ENCODE measurements at places on chromosomes 11 and 22. TPM values are rescaled to one million over a fixed set of nuclear protein-coding genes. Genes with fewer than 3 reads are reported as not detected.
A peak's percentile ranks its signal among the peaks of the same experiment; 100 is the strongest.

NPAS4 gene
- total RNA-seq: 0.95 TPM

MAPK8IP2 gene
- 1.8 TPM for total RNA-seq

DNA sequence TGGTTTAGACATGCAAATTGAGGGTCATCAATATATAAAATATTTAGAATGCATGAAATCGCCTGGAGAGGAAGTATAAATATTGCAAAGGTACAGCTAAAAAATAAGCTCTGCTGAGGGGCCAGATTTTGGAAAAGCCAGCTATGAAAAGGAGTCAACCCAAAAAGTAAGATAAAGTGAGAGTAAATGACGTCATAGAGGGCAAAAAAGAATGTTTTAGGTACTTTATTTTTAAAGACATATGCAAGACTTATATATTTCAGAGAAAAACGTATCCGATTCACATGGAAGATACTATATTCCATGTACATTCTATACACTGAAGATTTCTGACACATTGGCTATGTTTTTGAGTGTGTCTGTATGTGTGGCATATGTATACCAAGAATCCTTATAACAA lies 13.6 kb downstream of the GRM5 start:
- no peak for DNase-seq

- DNase-seq: no peak
These were observed 339.0 kb downstream of the TBC1D22A start for GRCh38 chr22:47101321-47101885.

SYT12 gene
- not detected for total RNA-seq

DNA sequence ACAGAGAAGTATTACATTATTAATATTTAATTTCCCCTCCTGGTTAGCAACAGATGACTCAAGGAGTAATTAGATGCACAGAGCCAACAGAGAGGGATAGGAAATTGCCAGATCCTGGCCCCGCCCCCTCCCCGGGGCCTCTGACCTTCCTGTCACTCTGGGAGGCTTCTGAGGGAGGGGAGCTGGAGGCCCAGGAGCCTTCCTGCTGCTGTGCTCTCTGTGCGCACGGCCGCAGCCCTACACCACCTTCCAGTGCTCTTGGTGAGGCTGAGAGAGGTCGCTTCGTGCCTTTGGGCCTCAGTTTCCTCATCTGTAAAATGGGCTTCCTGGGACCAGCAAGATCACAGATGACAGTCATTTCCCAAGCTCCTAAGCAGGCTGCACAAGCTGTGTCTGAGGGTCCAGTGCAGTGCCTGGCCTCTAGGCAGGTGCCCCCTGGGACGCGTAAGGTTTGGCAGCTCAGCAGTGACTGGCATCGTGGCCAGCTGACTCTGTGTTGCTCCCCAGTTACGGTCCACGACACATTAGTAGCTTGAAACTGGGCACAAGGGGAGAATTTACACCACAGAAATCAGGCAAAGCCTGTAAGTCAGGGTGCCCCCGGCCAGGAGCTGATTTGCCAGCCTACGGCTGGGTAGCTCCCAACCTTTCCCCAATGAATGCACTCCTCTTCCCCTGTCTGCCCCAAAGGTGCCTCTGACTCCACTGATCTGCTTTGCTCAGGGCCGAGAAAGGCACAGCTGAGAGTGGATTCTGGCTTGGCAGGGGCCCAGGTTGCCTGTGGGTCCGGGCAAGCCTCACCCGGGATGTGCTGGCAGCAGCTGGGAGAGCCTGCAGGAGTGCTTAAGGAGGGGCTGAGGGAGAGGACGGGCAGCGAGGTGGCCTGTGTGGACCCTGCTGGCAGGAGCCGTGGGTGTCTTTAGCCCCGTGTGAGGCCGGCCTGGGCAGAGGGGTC lies 2.3 kb downstream of the ADORA2A start:
- DNase-seq: peak; percentile 86

MYRF gene
- total RNA-seq: under 0.01 TPM

GRCh38 chr22:43478621-43479300 lies 66.9 kb downstream of the MPPED1 start:
- DNase-seq: no peak

DNA sequence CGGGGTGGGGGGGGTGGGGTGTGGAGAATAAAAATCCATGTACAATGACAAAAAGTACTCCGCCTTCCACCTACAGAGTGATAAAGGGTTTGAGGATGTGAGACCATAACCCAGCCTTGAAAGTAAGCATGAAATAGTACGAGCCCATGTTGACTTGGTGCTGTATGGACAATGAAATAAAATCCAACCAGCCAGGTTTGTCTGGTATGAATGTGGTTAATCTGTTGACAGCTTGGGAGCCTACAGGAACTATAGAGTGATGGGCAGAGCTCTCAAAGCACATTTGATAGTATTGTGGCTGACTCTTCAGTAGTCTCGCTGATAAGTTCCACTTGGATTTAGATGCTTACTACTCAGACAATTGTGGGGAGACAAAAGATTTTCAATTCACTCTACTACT lies 48.8 kb upstream of the CD44 start:
- no peak for DNase-seq

- DNase-seq: no peak
These were observed 1.3 kb upstream of the NRIP3 start for GRCh38 chr11:9005087-9005486.

DNA sequence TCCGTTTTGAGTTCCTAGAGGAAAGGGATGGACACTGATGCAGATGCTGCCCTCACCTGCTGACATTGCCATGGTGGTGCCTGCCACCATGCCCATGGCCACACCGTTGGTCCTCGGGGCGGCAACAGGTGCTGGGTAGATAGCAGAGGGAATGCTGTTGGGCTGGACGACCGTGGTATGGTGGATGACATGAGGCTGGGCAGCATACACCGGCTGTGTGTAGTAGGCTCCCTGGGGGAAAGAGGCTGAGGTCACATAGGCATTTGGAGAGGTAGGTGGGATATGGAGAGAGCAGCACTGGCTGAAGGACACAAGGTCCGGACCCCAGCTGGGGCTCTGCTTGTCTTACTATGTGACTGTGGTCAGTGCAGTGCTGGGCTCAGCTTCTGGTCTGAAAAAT lies 33.2 kb downstream of the RELT start:
- DNase-seq: no peak

GUCY1A2 gene
- total RNA-seq: 2.8 TPM

DNA sequence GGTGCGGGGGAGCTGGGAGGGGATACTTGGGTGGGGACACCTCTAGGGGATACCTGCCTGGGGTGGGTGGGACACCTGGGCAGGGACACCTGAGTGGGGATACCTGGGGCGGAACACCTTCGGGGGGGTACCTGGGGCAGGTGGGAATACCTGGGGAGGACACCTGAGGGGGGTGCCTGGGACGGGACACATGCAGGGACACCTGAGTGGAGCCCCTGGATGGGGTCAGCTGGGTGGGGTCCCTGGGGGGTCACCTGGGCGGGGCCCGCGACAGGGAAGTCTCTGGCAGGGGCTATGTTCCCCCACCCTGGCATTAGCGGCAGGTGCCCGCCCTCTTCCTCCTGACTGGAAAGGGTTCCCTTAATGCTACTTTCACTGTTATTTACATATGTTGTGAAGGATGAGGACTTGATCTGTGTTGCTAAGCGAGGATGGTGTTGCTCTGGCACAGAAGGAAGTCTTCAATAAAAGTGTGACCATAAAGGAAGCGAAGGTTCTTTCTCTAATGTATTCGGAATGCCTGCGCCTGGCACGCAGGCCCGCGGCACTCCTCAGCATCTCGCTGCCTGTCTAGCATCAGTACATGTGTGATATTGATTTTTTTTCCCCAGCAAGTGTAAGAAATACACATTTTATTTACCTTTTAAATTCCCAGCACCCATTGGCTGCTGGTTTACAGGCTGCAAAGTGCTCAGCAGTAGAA lies 801.7 kb downstream of the BRD1 start:
- DNase-seq: peak; percentile 55

GRCh38 chr22:46052801-46053562 lies 76.0 kb upstream of the WNT7B start:
- DNase-seq: peak; percentile 78

- DNase-seq: no peak
These were observed 350.9 kb upstream of the CCDC179 start for GRCh38 chr11:23211221-23211620.

DNA sequence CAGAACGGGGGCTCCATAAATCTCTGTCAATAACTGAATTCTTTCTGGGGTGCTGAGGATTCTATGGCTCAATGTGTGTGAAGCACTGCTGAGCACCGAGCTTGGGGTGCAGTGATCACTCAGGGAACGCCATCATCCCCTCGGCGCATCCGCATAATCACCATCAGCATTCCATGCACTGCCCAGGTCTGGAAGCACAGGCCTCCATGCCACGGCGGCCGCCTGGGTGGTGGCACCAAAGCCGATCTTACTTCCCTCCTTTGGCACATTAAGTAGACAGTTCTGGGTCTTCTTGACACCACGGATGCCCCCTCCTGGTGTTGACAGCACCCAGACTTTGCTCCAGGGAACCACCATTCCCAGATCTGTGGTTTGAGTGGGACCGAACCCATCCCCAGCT lies 15.6 kb downstream of the LTO1 start:
- DNase-seq: no peak

DNA sequence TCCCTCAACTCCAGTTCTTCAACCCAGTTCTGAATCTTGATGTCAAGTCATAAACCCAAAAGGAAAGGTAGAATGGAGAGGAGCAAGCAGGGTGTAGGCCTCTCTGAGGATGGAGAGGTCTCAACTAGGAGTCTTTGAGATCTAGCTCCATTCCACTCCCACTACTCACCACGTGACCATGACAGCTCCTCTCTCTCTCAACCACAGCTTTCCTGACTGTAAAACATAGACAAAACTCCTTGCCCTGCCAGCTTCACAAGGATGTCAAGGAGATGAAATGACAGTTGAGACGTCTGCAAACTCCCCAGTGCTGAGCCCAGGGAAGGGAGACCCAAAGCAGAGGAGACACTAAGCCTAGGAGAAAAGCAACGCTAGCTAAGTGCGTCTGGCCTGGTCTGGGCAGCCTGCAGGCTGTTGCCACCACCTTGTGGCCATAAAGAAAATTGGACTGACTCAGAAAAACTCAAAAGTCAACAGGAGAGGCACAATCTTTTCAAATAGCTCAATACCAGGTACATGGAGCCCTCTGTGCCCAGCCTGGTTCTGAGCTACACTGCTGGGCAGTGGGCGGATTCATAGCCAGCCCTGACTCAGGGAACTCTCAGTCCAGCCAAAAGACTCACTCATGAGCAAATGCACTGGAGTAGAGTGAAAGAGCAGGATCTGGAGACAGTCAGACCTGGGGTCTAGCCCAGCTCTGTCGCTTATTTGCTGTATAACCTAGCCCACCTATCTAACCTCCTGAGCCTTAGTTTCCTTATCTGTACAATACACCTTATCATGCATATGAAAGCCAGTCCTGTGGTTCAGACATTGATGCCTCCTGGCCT lies 3.4 kb downstream of the CLPB start:
- DNase-seq: no peak

DNA sequence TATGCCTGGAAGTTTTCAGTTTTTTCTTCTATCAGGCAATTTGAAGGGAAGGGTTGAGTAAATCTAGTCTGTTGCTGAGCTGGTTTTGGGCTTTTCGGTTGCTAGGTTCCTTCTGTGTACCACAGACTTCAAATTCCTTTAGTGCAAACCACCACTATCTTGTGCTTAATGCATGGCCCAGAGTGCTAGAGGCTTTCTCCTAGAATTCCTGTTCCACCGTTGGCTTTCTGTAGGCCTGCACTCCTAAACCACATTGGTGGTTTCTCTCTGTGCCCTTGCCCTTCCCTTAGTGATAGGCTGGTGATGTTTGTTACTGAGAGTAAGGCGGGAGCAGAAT lies 47.1 kb upstream of the CTSC start:
- DNase-seq: no peak

DNA sequence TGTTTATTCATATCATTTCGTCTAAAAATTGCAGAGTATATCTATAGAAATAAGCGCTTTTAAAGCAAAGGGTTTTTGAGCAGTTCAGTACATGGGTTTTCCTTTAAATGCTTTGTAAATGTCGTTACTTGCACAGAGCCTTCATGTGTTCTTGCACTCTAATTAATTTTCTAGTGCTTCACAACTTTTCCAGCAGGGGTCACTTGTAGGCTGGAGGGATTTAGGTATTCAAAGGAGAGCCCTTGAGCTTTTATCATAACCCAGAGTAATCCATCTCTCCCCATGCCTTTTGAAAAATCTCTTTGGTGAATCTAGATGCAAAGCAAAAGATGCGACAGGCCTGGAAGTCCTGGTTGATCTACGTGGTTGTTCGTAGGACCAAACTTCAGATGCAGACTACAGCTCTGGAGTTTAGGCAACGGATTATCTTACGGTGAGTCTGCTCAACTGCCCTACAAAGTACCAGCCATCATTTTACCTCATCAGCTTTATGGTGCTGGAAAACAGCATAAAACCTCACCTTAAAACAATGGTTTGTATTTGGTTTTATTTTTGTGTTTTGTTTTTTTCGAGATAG lies 60.4 kb downstream of the SFI1 start:
- DNase-seq: no peak

BLID gene
- total RNA-seq: 2.1 TPM

GRCh38 chr11:101508370-101508769 lies 75.4 kb downstream of the TRPC6 start:
- DNase-seq: no peak

GRCh38 chr11:91796999-91797398 lies 427.6 kb upstream of the FAT3 start:
- no peak for DNase-seq

- DNase-seq: no peak
These were observed 44.3 kb downstream of the AASDHPPT start for GRCh38 chr11:106121570-106122320.

GRCh38 chr11:63866211-63866610 lies 27.3 kb downstream of the MARK2 start:
- peak; percentile 71 for DNase-seq

BEST1 gene
- total RNA-seq: 2.3 TPM

GRCh38 chr22:39220890-39221850 lies 23.6 kb downstream of the PDGFB start:
- peak; percentile 32 for DNase-seq

GRCh38 chr22:26527574-26528465 lies 15.5 kb upstream of the TFIP11 start:
- DNase-seq: no peak

- no peak for DNase-seq
These were observed 61.1 kb downstream of the CYB5R2 start for GRCh38 chr11:7612056-7612660.

DNA sequence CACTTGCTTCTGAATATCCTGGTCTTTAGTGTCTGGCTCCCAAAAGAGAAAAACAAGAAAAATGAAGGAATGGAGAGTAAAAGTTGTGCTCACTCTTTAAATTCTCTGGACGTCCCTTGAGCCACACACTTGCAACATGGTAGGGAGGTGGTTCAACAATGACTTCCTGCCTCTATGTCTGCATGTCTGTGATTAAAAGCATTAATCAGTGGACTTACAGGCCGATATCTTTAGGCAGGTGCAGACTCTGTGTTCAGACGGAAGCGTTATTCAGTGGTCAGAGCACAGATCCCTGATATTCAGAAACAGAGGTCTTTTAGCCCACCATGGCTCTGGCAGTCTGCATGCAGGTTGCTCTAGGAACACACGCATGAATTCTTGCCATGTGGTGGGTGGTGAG lies 1920.0 kb upstream of the RAG2 start:
- DNase-seq: no peak

RPS13 gene
- 1,670 TPM for total RNA-seq
